ENCODE measurements at places on chromosomes 3 and 15.

GRCh38 chr15:101124731-101125451, 127.0 kb downstream of the CHSY1 start:
- DNase-seq: peak; percentile 27

GRCh38 chr3:132346841-132347736, 29.9 kb downstream of the ACP3 start:
- DNase-seq: no peak

DNA sequence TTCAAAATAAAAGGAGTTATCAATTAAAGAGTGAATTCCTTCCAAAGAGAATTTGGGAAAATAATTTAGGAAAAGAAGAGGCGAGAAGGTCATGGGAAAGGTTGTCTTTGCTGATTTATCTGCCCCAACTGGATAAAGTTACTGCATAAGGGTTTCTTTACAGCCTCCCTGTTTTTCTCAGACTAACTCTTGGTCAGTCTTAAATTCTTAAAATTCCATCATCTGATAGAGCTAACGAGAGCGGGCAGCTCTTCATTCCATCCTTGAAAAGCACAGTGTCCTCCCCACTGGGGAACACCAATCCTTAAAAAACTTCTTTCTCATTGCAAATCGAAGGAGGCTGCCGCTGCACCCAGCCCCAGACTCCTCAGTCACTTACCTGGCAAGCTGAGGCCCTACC, 107.2 kb downstream of the PGPEP1L start:
- no peak for DNase-seq

- no peak for DNase-seq
Observed at GRCh38 chr3:196222876-196223595, 6.7 kb downstream of the SLC51A start.

- DNase-seq: no peak
Observed at GRCh38 chr3:65723985-65724384, 314.7 kb downstream of the MAGI1 start.

- DNase-seq: no peak
Observed at GRCh38 chr3:52494445-52494844, 693 bp upstream of the STAB1 start.

DNA sequence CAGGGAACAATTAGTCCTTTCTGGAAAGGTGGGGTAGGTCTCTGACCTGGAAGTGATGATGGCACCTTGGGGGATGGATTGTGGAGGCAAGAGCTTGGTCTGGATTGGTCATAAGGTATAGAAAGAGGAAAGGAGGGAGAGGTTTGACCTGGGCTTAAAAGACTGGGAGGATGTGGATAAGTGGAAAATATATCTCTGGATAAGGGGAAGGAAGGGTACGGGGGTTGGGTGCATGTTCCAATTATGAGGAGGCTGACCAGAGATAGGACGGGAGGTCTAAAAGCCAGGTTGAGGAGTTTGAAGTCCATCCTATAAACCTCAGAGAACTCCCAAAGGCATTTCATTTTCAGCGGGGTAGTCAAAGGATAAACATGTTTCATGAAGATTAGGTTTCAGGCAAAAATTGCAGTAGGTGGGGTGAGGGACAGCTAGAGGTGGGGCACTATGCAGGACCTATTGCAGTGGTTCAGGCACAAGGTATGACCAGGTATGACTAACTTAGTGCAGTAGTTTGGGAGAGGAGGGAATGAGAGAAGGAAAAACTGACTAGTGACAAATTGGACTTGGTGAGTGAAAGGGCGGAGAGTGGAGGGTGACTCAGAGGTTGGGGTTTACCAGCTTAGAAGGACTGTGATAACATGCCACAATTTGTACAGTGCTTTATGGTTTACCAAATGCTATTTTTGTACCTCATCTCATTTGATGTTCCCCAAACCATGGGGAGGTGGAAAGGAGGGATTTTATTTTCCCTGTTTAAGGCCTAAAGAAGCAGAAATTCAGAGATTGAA, 10.7 kb downstream of the PDE8A start:
- DNase-seq: no peak

GRCh38 chr3:118618247-118619040, 416.2 kb downstream of the IGSF11 start:
- DNase-seq: no peak

DNA sequence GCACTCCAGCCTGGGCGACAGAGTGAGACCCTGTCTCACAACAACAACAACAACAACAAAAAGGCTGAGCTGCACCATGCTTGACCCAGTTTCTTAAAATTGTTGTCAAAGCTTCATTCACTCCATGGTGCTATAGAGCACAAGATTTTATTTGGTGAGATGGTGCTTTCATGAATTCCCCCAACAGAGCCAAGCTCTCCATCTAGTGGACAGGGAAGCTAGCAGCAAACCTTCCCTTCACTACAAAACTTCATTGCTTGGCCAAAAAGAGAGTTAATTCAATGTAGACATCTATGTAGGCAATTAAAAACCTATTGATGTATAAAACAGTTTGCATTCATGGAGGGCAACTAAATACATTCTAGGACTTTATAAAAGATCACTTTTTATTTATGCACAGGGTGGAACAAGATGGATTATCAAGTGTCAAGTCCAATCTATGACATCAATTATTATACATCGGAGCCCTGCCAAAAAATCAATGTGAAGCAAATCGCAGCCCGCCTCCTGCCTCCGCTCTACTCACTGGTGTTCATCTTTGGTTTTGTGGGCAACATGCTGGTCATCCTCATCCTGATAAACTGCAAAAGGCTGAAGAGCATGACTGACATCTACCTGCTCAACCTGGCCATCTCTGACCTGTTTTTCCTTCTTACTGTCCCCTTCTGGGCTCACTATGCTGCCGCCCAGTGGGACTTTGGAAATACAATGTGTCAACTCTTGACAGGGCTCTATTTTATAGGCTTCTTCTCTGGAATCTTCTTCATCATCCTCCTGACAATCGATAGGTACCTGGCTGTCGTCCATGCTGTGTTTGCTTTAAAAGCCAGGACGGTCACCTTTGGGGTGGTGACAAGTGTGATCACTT, 2.0 kb downstream of the CCR5 start:
- DNase-seq: no peak

DNA sequence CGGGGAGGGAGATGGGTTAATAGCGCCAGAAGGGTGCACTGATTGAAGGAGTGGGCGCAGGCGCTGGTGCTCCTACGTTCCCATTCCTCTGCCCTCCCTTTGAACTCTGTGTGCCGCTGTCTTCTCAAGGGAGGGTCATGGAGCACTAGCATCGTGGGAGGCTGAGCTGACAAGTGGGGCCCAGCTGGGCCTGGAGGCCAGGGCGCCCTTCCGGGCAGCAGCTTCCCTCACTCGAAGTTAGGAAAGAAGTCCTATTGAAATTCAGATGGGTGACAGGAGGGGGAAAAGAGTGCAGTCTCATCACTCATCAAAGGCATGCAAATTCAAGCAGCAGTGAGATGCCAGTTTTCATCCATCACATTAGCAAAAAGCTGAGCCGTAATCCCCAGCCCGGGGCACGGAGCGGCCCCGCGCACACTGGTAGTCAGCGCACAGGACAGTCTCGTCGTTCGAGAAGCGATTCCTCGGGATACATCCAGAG, 128.2 kb downstream of the LRRK1 start:
- DNase-seq: no peak

GRCh38 chr3:67458408-67458807, 196.0 kb downstream of the SUCLG2 start:
- DNase-seq: no peak

GRCh38 chr15:41487381-41487780, 6.3 kb upstream of the ITPKA start:
- no peak for DNase-seq

DNA sequence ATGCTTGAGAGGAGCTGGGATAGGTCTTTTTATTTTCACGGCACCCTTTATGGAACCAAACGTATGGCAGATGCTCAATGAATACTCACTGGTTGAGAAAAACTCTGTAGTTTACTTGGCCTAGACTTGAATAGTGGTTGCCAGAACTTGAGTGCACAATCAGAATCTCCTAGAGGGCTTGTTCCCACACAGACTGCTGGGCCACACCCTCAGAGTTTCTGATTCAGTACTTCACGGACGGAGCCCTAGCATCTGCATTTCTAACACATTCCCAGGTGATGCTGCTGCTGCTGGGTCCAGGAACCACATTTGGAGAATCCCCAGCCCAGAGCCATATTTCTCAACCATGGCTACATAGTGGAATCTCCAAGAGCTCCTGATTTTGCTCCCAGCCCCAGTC, 24.6 kb downstream of the CA12 start:
- DNase-seq: no peak

DNA sequence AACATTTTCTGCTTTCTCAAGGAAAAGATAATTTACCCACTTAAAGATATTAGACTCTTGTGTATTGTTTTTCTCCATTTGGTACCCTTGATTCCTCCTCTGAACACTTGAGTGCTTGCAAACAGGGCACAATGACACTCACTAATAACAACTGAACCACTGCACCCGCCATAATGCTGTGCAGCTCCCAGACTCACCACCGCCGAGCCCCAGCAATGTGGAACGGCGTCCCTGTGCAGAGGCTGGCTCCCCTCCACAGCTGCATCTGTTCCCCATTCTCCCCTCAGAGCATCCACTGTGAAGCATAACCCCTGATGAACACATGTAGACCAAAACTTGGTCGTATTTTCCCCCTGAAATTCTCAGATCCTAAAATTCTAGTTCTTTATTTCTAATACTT, 276.2 kb upstream of the PLSCR5 start:
- no peak for DNase-seq

DNA sequence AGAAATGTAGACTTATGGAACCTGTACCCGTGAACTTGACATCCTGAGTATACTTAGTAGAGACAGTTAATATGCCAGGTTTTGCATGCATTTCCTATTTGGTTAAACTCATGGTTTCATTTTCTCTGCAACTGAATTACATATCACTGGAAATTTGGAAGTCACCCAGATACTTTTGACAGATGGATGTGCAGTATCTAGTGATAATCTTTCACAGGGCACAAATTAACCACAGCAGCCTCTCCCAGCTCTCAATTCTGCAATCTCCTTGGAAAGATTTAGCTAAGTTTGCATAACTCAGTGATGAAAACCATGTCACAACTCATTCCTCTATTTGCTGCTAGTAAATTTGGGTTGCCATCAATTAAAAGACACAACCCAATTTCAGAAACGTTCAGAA, 162.3 kb upstream of the TPM1 start:
- DNase-seq: no peak

- DNase-seq: no peak
Observed at GRCh38 chr3:16917256-16917935, 32.6 kb downstream of the PLCL2 start.

- no peak for DNase-seq
Observed at GRCh38 chr15:65067645-65068402, at the start of gene RASL12. Gene RASL12, minus strand, starts transcription at chr15:65067991. Its CDS starts 156 bp downstream, at chr15:65067835.

- no peak for DNase-seq
Observed at GRCh38 chr3:171528102-171528501, 67.9 kb upstream of the TNIK start.

- no peak for DNase-seq
Observed at GRCh38 chr15:76339305-76340197, 3.0 kb downstream of the ISL2 start.

DNA sequence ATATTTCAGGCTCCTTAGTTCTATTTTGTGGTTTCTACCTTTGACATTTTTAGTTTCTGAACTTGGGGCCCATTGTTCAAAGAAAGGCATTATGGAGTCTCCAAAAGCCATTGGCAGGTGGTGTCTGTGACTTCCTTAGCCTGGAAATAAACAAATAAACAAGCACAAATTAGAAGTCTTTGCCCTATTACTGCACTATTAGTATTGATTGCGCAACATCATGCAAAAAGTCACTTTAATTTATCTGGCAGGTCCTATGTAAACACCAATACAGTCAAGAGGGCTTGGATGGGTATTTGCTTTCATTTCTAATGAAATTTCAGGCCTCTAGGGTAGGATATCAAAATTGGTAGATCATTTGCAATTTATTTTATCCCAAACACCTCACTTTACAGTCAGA, 85.6 kb downstream of the LPP start:
- no peak for DNase-seq

DNA sequence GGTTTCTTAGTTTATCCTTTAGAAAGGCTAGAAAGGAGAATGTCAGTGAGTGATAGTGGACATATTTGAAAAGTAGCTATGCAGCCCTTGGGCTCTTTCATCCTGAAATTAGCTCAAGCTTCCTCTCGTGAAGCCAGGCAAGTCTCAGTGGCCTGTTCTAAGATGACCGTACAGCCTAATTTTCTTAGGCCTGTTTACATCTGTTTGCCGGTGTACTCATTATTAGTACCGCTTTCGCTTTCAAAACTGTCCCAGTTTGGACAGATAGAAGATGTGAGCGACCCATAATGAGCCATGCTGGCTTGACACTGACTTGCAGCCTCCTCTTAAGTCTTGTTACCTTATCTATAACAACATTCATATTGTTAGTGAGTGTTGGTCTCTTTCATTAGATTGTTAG, 5.7 kb upstream of the ARL14 start:
- DNase-seq: peak; percentile 59

DNA sequence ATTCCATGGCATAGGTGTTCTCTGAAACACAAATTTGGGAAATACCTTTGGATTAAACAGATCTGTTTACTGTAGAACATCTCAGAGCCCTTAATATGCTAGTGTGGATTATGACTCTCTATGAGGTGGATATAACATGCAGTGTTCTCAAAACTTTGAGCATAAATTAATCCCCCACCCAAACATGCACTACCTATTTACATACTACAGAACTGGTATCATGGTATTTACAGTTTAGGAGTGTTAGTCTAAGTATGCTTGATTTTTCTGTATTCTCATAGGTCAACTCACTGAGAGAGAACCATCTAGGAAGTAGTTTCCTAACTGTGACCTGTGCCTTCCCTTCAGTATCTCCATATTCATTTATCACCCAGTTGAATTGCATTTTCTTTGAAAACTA, 30.9 kb upstream of the ZNF609 start:
- no peak for DNase-seq

- no peak for DNase-seq
Observed at GRCh38 chr15:77014132-77015081, 19.5 kb downstream of the PSTPIP1 start.

- DNase-seq: no peak
Observed at GRCh38 chr15:61266921-61267320, 37.8 kb upstream of the RORA start.

DNA sequence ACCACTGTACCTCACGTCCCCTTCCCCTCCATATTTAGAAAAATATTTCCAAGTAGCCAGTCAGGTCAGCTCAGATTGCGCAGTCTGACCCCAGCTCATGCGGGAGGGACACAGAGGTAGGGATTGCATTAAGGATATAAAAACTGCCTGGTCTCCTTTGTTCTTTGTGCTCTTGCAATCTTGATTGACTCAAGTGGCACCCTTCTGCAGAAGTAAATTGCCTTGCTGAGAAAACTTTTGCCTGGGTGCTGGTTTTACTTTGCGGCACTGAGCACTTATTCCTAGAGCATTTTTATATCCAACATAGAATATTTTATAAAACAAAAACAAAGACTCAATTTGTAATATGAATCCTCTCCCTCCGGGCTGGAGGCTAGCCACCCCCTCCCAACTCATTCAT, 54.8 kb downstream of the BTD start:
- DNase-seq: no peak

DNA sequence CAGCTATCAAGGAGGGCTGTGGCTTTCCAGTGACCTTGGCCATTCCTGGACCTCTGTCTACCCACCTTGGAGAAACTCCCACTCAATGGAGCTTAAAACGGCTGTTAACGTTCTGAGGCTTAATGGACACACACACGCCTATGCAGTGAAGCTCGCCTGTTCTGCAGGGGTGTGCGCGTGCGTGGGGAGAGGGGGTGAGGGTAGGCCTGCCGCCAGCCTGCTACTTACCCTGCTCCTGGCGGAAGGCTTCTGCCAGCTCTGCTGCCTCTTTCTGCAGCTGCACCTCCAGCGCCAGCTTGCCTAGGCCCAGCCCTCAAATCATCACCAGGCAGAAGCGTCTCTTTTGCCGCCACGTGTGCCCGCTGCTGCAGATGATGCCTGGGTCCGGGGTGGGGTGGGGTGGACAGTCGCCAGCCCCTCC, 23.2 kb upstream of the PARL start:
- DNase-seq: no peak
